Left renal cortex interstitium (tissue), 4 donors: ENCODE measurements at places on chromosomes 13 and 19.
A peak's percentile ranks its signal among the peaks of the same experiment; 100 is the strongest.

DNA sequence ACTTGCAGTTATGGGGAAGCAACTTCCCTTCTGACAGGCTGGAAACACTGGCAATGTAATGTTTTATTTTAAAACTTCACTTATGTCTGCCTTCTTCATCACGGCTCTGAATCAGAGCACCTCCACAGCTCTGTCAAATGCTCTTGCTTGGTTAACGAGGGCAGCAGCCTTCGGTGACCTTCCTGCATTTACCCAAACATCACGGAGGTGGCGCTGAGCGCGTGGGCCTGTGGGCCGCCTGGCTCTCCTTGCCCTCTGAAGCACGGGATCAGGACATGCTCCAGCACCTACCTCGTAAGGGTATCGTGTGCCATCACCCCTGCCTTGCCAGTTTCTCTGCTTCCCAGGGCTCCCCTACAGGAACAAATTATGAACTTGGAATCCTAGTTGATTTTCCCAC is 310.0 kb downstream of the TEX29 start:
- no peak for DNase-seq

DNA sequence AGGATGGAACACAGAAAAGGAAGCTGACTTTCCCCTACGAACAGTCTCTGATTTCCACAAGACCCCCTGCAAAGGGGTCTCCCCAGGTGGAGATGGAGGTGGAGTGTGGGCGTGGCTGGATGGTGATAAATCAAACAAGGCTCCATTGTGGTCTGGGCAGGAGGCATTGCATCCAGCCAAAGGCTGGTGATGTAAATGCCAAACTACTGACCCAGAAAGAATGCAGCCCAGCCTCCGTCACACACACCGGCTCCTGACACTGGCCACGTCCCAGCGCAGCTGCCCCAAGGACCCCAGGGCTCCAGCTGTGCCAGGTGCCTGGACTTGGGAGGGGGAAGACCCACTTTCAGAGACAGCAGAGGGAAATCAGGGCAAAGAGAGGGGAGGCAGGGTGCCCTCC is 6.3 kb downstream of the SLC7A1 start:
- no peak for DNase-seq

DNA sequence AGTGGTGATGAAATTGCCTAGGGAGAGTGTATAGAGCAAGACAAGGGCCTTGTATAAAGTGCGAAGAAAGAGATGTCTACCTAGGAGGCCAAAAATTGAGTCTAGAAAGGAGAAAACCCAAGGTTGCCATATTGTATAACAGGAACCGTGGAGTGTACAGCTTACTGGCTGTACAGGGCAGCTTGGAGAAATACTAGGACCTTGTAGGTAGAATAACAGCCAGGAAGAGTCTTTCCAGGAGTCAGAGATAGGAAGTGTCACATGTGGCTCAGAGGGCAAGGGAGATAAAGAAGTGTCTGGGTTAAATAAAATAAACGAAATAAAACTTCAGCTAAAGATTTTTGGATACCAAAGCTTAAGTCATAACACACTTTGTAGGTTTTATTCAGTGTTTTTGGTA is 12.4 kb downstream of the CDK8 start:
- DNase-seq, result no peak

- DNase-seq, result peak; percentile 11
Observed at GRCh38 chr13:38582133-38582532, 104.7 kb upstream of the FREM2 start.

DNA sequence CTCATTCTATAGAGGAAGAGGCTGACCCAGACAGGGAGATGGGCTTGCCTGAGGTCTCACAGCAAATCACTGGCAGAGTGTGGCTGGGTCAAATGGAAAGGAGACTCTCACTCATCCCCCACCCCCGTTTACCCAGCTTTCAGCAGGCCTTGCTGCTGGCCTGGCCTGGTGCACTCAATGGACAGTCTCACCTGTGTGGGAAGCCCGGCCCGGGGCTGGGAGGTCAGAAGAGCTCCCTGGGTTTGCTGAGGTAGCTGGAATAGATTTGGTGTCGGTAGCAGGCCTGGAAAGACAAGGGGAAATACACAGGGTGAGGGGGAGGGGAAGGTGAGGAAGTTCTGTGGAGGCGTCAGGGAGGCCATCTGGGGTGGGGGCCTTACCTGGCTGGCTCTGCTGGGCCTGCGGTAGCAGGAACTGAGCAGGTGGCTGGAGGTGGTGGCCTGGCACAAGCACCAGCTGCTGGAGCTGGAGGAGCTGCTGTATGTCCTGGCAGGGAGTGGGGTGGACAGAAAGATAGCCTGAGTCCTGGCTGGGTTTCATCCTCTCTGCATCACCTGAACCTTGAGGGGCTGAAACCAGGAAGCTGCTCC is 23.5 kb downstream of the ZNF574 start:
- DNase-seq, result no peak

DNA sequence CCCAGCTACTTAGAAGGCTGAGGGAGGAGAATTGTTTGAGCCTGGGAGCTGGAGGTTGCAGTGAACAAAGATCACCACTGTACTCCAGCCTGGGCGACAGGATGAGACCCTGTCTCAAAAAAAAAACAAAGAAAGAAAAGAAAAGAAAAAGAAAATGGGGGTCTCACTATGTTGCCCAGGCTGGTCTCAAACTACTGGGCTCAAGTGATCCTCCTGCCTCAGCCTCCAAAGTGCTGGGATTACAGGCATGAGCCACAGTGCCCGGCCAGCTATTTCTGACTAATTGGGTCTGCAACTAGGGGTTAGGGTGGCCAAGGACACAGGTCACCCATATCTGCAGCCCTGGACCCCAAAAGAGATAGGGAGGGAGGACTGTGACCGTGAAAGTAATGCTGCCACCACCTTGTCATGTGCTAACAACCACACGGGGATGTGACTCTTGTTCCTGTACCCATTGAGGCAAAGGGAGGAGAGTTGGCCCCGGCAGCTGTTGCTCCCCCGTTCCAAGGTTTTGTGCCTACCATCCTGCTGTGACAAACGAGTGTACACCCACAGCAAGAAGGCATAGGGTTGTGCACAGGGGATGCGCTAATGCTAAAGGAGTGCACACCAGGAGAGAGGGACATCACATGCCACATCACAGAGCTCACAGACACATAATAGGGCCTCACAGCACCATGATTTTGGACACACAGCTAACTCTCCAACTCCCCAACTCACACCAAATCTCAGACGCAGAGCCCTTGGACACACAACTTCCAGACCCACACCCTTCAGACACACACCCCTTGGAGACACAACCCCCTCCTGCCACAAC is 619 bp downstream of the MEF2B start:
- DNase-seq, result no peak

DNA sequence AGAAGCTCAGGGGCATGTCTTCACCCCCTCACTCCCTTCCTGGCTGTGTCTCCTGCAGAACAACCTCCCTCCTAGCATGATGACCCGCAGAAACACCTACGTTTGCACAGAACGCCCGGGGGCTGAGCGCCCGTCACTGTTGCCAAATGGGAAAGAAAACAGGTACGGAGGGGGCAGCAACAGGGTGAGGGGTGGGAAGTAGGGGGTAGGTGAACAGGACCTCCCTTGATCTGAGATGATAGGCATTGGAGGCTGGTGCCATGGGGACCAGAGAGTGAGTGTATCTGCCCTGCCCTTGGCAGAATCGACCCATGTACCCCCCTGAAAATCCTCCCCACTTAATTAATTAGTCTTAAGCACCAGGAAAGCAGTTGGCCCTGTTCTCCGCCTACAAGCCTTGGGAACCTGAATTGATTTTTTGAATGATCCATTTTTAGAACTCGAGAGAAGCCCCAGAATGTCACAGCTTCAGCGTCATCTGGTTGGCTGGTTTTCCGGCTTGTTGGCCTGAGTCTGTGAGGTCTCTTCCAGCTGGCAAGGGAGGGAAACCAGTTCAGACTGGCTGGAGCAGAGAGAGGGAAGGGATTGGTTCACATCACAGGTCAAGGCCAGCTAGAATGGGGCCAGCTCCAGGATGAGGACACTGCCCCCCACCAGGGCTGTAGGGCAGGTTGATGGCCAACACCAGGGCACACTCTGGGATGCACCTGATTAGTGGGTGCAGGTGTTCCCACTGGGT is 28.2 kb downstream of the CKM start:
- DNase-seq, result no peak
